ENCODE measurements at places on chromosomes 16 and 17. TPM values are rescaled to one million over a fixed set of nuclear protein-coding genes. Genes with fewer than 3 reads are reported as not detected.

The PRDM7 gene
- polyA plus RNA-seq, result not detected

The SRCIN1 gene
- polyA plus RNA-seq, result 18.0 TPM

The TNFRSF17 gene
- polyA plus RNA-seq, result not detected

The RPL26 gene
- polyA plus RNA-seq, result 3,508 TPM

The EVPL gene
- not detected for polyA plus RNA-seq

The KLHL10 gene
- polyA plus RNA-seq, result 0.22 TPM

The P3H4 gene
- polyA plus RNA-seq, result 17.8 TPM

The GPR142 gene
- not detected for polyA plus RNA-seq

The SNAI3 gene
- polyA plus RNA-seq, result not detected

The RNF213 gene
- 1.4 TPM for polyA plus RNA-seq

The PLXDC1 gene
- 13.5 TPM for polyA plus RNA-seq

The KRT39 gene
- polyA plus RNA-seq, result not detected

The TRPV3 gene
- 0.19 TPM for polyA plus RNA-seq
